Activated CD4-positive, alpha-beta memory T cell treated with anti-CD3 and anti-CD28 coated beads for 36 hours (primary cell): ENCODE measurements at places on chromosomes 16 and 17. TPM values are rescaled to one million over a fixed set of nuclear protein-coding genes. Genes with fewer than 3 reads are reported as not detected.

- no peak for DNase-seq
- H3K36me3 ChIP-seq = no peaks in the 10 kb centered on the region
- H3K27ac ChIP-seq = no peak overlapping the region
- no peaks in the 10 kb centered on the region for H3K4me1 ChIP-seq
Measured at GRCh38 chr16:13873835-13874438, 46.0 kb upstream of the ERCC4 start.

- no peak for DNase-seq
- no peak overlapping the region for H3K4me3 ChIP-seq
- peaks cover 10% of the 10 kb centered on the region for H3K27me3 ChIP-seq
- no peaks in the 10 kb centered on the region for H3K36me3 ChIP-seq
Measured at GRCh38 chr16:28011971-28012445, 51.5 kb downstream of the GSG1L start.

The ACSM5 gene
- total RNA-seq = not detected

DNA sequence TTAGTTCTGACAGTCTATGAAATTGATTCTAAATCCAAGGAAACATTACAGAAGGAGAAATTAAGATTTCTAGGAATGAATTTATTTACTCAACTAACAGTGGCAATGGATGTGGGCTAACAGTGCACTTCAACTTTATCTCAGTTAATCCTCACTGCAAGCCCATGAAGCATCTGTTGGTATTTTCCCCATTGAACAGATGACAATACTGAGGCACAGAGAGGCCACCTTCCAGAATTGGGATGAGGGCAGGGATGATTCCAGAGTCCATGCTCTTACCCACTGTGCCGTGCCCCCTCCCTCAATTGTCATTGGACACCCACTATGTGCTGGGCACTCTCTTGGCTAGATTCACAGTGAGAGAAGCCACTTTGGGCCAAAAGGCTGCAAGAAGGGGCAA is 89.0 kb downstream of the XYLT1 start:
- H3K27me3 ChIP-seq = no peaks in the 10 kb centered on the region
- H3K27ac ChIP-seq = no peak overlapping the region
- no peak for DNase-seq
- H3K36me3 ChIP-seq = no peaks in the 10 kb centered on the region
- H3K4me1 ChIP-seq = peaks cover 33% of the 10 kb centered on the region

GRCh38 chr17:20924306-20924705 is 118.5 kb downstream of the USP22 start:
- H3K27me3 ChIP-seq = peaks cover 9% of the 10 kb centered on the region
- H3K4me1 ChIP-seq = no peaks in the 10 kb centered on the region
- H3K4me3 ChIP-seq = no peak overlapping the region
- no peak overlapping the region for H3K27ac ChIP-seq

The CLEC18A gene
- total RNA-seq = 0.81 TPM

DNA sequence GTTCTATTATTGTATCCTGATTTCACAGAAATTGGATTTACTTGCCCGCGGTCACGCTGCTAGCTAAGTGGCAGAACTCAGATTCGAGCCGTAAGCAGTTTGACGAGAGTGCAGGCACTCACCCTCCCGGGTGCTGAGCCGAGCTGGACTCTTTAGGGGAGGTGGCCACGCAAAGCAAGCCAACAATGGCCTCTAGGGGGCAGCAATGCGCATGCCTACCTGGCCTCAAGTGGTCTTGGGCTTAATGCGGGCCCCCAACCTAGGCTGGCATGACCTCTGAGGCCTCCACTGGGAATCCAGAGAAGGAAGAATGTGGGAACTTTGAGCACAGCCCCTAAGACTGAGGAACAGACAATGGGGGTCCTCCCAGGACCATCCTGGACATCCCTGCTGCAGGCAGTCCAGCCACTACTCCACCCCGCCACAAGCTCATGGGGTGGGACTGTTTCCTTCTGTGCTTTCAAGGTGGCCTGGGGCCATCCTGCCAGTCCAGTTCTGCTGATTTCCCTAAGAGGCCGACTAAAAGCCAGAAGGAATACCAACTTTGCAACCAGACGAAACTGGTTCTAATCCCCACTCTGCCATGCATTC is 276.5 kb downstream of the XYLT1 start:
- H3K4me3 ChIP-seq = no peak overlapping the region
- H3K4me1 ChIP-seq = no peaks in the 10 kb centered on the region
- H3K27ac ChIP-seq = no peak overlapping the region
- DNase-seq = peak; percentile 69

GRCh38 chr16:55555436-55555835 is 11.0 kb upstream of the CAPNS2 start:
- H3K4me1 ChIP-seq = no peaks in the 10 kb centered on the region
- no peak for DNase-seq
- peaks cover 6% of the 10 kb centered on the region for H3K27me3 ChIP-seq
- no peak overlapping the region for H3K4me3 ChIP-seq

- H3K27ac ChIP-seq = no peak overlapping the region
- no peak overlapping the region for H3K4me3 ChIP-seq
- H3K36me3 ChIP-seq = no peaks in the 10 kb centered on the region
- DNase-seq = no peak
- no peaks in the 10 kb centered on the region for H3K4me1 ChIP-seq
Measured at GRCh38 chr16:22674832-22675191, 139.2 kb upstream of the HS3ST2 start.

The SMTNL2 gene
- total RNA-seq = not detected

DNA sequence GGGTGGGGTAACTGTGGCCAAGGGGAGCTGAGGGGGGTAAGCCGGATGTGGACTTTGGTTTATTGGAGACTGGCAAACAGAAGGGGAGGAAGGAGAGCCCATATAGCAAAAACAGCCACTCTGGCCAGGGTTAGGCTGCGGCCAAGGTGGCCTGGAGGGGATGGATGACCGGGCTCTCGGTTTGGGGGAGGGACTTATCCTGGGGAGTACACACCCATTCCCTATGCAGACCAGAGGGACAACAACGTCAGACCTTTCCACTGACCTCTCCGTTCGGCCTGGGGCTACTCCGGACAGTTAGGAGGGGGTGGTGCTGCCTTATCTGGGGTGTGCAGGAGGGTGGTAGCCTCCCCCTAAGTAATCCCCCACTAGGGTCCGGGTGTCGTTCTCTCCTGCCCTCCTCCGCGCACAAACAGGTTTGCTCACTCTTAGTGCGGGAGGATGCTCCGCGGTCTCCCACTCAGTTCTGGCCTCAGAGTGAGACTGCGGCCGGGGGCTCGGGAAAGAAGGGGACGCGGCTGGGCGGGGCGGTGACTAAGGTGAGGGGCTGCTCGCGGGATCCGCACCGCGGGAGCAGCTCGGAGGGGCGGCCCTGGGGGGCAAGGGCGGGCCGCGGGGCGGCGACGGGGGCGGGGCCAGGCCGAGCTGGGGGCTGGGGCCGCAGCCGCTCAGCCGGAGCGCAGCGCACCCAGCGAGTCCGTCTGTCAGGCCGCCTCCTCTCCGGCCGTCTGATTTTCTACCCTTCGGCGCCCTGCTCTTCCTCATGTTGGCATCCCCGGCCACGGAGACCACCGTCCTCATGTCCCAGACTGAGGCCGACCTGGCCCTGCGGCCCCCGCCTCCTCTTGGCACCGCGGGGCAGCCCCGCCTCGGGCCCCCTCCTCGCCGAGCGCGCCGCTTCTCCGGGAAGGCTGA is at the start of gene WNK4:
Gene WNK4, plus strand, starts transcription at position 675 of the 915 bp plus-strand sequence. Its CDS starts 89 bp downstream, at position 764.
- no peak within 1 kb of the TSS for H3K4me3 ChIP-seq
- DNase-seq = no peak
- H3K27ac ChIP-seq = no peak within 1 kb of the TSS
- H3K36me3 ChIP-seq = peaks cover 26% of the 10 kb centered on the region
- H3K4me1 ChIP-seq = peaks cover 23% of the 10 kb centered on the region

The TMEM238L gene
- not detected for total RNA-seq

The EVI2B gene
- 14.1 TPM for total RNA-seq

GRCh38 chr17:58412961-58413586 is 4.3 kb downstream of the RNF43 start:
- H3K4me1 ChIP-seq = peaks cover 31% of the 10 kb centered on the region
- peak overlapping the region; percentile 69 for H3K27ac ChIP-seq
- DNase-seq = no peak
- no peak overlapping the region for H3K4me3 ChIP-seq

DNA sequence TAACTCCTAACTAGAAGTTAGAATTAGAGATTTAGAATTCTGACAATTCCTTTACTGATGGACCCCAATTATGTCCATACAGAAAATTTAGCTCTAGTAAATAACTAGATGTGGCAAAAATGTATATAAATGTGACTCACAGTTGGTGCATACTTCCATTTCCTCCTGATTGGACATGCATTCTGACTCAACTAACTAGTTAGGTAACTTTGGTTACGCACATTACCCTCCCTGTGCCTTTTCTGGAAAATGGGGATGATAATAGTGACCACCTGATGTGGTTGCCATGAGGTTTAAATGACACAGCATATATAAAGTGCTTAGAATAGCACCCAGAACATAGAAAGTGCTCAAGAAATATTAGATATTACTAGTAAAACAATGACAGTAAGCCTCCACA is 550.0 kb upstream of the SALL1 start:
- peaks cover 2% of the 10 kb centered on the region for H3K36me3 ChIP-seq
- no peaks in the 10 kb centered on the region for H3K27me3 ChIP-seq
- no peaks in the 10 kb centered on the region for H3K4me1 ChIP-seq
- no peak overlapping the region for H3K4me3 ChIP-seq
- H3K27ac ChIP-seq = no peak overlapping the region

DNA sequence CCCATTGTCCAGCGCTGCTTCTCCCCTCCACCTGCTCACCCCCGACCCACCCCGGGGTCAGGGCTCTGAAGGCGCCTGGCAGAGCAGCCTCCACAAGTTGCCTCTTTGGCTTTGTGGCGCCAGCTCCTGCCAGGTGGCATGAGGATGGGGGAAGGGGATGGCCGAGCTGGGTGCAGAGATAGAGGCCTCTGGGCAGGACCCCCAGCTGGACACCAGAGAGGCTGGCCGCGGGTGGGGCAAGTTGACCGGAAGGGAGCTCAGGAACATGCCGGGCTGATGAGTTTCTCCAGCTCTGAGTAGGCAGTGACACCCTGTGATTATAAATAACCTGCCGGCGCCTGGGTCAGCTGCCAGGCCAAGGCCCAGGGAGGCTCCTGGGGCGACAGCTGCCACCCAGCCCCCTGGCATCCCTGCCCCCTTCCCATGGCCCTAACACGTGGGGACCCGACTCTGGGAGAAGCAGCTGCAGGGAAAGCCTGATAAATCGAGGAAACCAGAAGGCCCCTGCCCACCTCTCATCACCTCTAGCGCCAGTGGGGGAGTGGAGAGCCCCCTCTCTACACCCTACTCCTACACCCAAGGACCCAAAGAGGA is 729 bp downstream of the P2RX5 start:
- peaks cover 20% of the 10 kb centered on the region for H3K4me1 ChIP-seq
- peak overlapping the region; percentile 71 for H3K27ac ChIP-seq
- H3K4me3 ChIP-seq = peak overlapping the region; percentile 84
- peaks cover 6% of the 10 kb centered on the region for H3K36me3 ChIP-seq
- peak; percentile 20 for DNase-seq
- no peaks in the 10 kb centered on the region for H3K27me3 ChIP-seq

The TNK1 gene
- total RNA-seq = 3.7 TPM

The CMTM2 gene
- total RNA-seq = 0.45 TPM

DNA sequence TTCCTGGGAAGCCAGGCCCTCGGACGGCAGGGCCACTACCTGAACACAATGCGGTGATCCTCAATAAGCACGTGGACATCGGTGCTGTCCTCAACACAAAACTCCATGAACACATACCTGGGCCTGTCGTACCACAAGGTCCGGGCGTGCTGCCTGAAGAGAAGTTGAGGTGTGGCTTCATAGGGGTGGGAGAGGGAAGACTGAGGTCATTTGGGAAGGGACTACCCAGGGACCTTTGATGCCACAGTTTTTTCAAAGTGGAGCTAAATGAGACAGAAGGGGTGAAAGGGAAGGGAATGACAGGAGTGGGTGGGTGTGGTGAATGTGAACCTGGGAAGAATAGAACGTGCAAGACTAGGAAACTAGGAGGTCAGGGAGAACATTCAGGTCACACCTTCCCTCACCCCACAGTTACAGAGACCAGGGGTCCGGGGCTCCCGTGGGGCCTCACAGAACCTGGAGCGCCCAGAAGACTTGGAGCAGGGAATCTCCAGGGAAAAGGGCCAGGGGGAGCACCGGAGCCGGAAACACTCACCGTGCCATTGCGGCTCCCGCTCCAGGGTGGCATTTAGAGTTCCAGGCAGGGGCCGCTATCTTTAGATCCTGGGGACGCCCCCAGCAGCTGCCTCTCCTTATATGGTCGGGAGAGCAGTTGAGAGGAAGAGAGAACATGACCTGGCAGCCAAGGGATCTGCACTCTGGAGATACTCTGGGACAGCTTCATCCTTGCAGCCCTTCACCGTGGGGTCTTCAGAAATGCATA is at the start of gene PTGES3L:
Gene PTGES3L, minus strand, starts transcription at position 570 of the 763 bp plus-strand sequence. Its CDS starts 27 bp downstream, at position 543.
- peaks cover 16% of the 10 kb centered on the region for H3K36me3 ChIP-seq
- H3K27me3 ChIP-seq = no peaks in the 10 kb centered on the region
- peak within 1 kb of the TSS; percentile 99 for H3K4me3 ChIP-seq
- H3K4me1 ChIP-seq = peaks cover 28% of the 10 kb centered on the region
- peak within 1 kb of the TSS; percentile 88 for H3K27ac ChIP-seq

The TNFSF12 gene
- 22.4 TPM for total RNA-seq

GRCh38 chr17:5715478-5715877 is 131.2 kb upstream of the NLRP1 start:
- H3K36me3 ChIP-seq = no peaks in the 10 kb centered on the region
- no peak for DNase-seq
- peaks cover 27% of the 10 kb centered on the region for H3K27me3 ChIP-seq
- H3K4me3 ChIP-seq = no peak overlapping the region

DNA sequence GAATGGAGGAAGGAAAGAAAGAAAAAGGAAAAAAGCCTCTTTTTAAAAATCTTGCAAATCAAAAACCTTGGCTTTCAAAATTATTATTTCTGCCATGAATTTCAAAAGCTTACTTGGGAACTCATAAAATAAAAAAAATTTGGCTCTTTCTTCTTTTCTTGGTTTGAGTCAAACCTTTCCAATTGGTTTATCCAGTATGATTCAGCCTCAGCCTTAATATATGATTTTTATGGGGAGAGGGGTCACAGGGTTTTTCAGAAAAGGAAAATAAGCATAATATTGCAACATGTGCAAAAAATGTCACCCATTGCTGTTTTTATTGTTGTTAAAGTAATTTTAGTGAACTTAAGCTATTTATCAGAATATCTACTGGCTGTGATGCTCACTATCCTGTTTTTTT is 31.2 kb upstream of the HAPSTR1 start:
- H3K27me3 ChIP-seq = no peaks in the 10 kb centered on the region
- no peak overlapping the region for H3K4me3 ChIP-seq
- no peak for DNase-seq

The CD300E gene
- total RNA-seq = not detected

- peaks cover 22% of the 10 kb centered on the region for H3K27me3 ChIP-seq
- peak; percentile 88 for DNase-seq
- peak within 1 kb of the TSS; percentile 23 for H3K4me3 ChIP-seq
- no peak within 1 kb of the TSS for H3K27ac ChIP-seq
- H3K36me3 ChIP-seq = peaks cover 1% of the 10 kb centered on the region
Measured at GRCh38 chr17:44308320-44308818, at the start of gene RUNDC3A. RUNDC3A (plus strand) TSS chr17:44308601; CDS start chr17:44308833, 232 bp downstream.

The COX6A2 gene
- total RNA-seq = not detected

- H3K4me3 ChIP-seq = peak within 1 kb of the TSS; percentile 31
- H3K27me3 ChIP-seq = peaks cover 89% of the 10 kb centered on the region
- H3K27ac ChIP-seq = no peak within 1 kb of the TSS
- H3K36me3 ChIP-seq = no peaks in the 10 kb centered on the region
- H3K4me1 ChIP-seq = peaks cover 38% of the 10 kb centered on the region
- peak; percentile 54 for DNase-seq
Measured at GRCh38 chr17:48728232-48729231, at the start of gene HOXB13. HOXB13 (minus strand) TSS chr17:48728750; CDS start chr17:48728593, 157 bp downstream.
